MV-4-11 (cell line): ENCODE measurements at places on chromosomes 3 and 15.
A peak's percentile ranks its signal among the peaks of the same experiment; 100 is the strongest.

DNA sequence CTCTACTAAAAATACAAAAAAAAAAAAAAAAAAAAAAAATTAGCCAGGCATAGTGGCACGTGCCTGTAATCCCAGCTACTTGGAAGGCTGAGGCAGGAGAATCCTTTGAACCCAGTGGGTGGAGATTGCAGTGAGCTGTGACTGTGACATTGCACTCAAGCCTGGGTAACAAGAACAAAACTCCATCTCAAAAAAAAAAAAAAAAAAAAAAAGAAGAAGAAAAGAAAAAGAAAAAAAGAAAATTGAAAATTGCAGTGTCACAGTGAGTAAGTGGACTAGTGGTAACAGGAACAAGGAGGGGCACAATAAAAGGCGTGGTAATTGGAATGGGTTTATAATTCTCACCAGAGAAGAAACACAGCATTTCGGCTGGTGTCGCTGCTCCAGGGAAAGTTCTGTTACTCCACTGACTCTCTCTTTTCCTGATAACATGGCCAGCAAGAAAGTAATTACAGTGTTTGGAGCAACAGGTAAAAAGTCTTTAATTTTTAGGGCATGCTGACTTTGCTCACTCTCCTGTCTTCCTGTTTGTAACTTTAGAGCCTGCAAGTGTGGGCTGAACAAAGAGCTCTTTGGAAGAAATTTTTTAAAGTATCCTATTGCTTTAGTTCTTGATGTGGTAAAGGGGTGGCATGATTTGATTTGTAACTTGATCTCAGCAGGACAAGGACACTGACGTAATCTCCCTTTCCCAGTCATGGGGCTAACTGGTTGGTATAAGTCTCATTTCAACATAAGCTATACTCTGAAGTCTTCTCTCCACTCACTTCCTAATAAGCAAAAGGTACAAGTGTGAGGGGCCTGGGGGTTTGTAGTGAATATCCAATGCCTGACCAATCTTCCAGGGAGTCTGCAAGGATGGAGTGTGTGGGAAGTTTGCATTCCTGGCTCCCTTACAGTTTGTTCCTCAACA, 22.1 kb upstream of the TRA2B start:
- DNase-seq = peak; percentile 53

GRCh38 chr3:113954091-113954685, 6.4 kb downstream of the ZDHHC23 start:
- no peak for DNase-seq

GRCh38 chr15:63991706-63992105, 54.6 kb downstream of the DAPK2 start:
- DNase-seq = peak; percentile 34

DNA sequence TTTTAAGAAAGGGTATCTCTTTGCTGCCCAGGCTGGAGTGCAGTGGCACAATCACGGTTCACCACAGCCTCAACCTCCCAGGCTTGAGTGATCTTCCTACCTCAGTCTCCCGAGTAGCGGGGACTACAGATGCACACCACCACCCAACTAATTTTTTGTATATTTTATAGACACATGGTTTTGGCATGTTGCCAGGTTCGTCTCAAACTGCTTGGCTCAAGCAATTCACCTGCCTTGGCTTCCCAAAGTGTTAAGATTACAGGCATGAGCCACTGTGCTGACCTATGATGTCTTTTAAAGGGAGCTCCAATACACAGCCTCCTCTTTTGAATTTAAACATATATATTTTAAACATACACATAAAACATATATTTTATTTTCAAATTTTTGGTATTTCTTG, 60.9 kb downstream of the SLC9C1 start:
- DNase-seq = no peak

- no peak for DNase-seq
Measured at GRCh38 chr3:56075089-56075488, 393.2 kb downstream of the ERC2 start.

DNA sequence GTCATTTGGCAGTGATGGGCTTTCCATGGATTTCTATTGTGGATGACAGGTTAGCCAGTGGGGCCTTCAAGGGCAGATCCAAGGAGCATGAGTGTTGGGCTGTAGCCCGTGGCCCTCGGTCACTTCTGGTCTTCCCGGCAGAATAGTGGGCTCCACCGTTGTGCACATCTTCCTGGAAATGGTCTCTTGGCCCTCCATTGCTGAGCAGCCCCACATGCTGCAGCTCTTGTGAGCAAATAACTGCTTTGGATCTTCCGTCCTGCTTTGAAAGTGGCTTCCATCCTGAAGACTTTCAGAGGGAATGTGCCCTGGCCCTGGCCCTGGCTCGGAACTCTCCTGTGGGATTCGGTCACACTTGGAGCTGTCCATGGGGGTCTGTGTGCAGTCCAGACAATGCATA, 102.8 kb downstream of the SNRPN start:
- DNase-seq = no peak
